Neural crest cell (in vitro differentiated cells): ENCODE measurements at places on chromosomes 6 and 20.

DNA sequence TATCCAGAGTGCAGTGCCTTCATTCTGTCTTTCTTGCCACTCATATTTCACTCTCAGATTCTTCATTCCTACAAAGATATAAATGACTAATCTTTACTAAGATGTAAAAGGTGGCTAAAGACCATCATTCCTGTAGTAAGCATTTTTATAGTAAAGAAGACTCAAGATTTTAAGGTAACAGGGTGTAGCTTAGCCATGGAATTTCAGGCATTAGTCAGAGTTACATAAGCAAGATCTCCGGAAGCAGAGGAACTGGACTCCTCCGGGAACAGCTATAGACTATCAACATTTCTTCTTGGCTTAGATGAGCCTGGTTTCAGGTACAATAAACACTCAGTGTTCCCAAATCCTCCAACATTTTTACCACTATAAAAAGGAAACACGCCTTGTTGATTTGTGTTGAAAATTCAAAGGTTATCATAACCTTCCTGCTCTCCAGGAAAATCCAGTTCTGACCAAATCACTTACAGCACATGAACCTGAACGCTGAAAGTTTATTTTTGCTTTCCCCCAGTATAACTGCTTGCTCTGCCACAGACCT, 23.7 kb downstream of the SERPINB1 start:
- no peak for DNase-seq
- no peaks in the 10 kb centered on the region for H3K27me3 ChIP-seq
- no peak overlapping the region for H3K4me3 ChIP-seq
- no peaks in the 10 kb centered on the region for H3K4me1 ChIP-seq
- H3K36me3 ChIP-seq, result peaks cover 14% of the 10 kb centered on the region

- H3K27ac ChIP-seq, result no peak overlapping the region
- DNase-seq, result no peak
- H3K4me1 ChIP-seq, result no peaks in the 10 kb centered on the region
These were observed 19.4 kb upstream of the CCM2L start for GRCh38 chr20:31990641-31991338.

GRCh38 chr6:34284563-34285447, 36.0 kb upstream of the SMIM29 start:
- peak overlapping the region; percentile 64 for H3K4me3 ChIP-seq
- H3K4me1 ChIP-seq, result peaks cover 53% of the 10 kb centered on the region
- H3K36me3 ChIP-seq, result peaks cover 17% of the 10 kb centered on the region

GRCh38 chr6:46832816-46833215, 39.6 kb downstream of the MEP1A start:
- no peaks in the 10 kb centered on the region for H3K27me3 ChIP-seq
- H3K27ac ChIP-seq, result no peak overlapping the region
- no peaks in the 10 kb centered on the region for H3K36me3 ChIP-seq
- no peaks in the 10 kb centered on the region for H3K4me1 ChIP-seq

- H3K36me3 ChIP-seq, result no peaks in the 10 kb centered on the region
- H3K27me3 ChIP-seq, result peaks cover 49% of the 10 kb centered on the region
- no peak overlapping the region for H3K27ac ChIP-seq
- peaks cover 25% of the 10 kb centered on the region for H3K4me1 ChIP-seq
- DNase-seq, result no peak
These were observed 3.2 kb downstream of the EDN1 start for GRCh38 chr6:12293235-12293930.

GRCh38 chr20:61922411-61922810, 143.3 kb downstream of the TAF4 start:
- no peak overlapping the region for H3K4me3 ChIP-seq
- no peak for DNase-seq
- H3K27me3 ChIP-seq, result no peaks in the 10 kb centered on the region
- H3K27ac ChIP-seq, result no peak overlapping the region

- no peaks in the 10 kb centered on the region for H3K27me3 ChIP-seq
- peak; percentile 69 for DNase-seq
- H3K27ac ChIP-seq, result peak overlapping the region; percentile 98
- peak overlapping the region; percentile 92 for H3K4me3 ChIP-seq
These were observed 432 bp downstream of the HSPA1L start for GRCh38 chr6:31814677-31815024.

DNA sequence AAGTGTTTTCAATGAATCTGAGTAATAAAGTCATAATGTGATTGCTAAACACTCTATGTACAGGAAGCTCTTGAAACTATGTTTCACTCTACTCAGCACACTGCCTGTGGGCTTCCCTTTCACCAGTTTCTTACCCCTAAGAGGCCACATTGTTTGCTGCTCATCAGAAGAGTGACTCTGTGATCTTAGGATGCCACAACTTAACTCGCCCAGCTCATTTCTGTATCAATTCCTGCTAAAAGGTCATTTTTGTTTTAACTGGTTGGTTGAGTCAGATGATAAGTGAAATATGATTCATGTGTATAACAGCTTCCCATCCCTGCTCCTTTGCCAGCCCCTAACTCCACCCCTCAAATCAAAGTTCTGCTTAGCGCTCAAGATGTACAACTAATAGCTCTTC, 9.8 kb upstream of the NDUFAF4 start:
- H3K27me3 ChIP-seq, result peaks cover 11% of the 10 kb centered on the region
- H3K4me1 ChIP-seq, result peaks cover 5% of the 10 kb centered on the region
- no peaks in the 10 kb centered on the region for H3K36me3 ChIP-seq
- no peak overlapping the region for H3K27ac ChIP-seq
- H3K4me3 ChIP-seq, result no peak overlapping the region

DNA sequence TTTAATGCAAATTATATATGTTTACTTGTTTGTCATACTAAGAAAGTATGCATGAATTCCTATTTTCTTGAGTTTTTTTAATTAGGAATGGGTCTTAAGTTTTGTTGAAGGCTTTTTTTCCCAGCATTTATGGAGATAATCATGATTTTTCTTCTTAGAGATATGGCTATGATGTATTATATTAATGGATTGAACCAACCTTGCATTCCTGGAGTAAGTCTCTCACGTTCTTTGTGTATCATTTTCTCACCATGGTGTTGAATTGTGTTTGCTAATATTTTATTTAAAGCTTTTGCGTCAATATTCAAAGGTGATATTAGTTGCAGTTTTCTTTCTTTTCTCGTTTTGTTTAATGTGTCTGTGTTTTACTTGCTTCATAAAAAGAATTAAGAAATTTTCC, 48.4 kb upstream of the SLC35D3 start:
- H3K36me3 ChIP-seq, result peaks cover 38% of the 10 kb centered on the region
- no peak for DNase-seq
- no peaks in the 10 kb centered on the region for H3K27me3 ChIP-seq

DNA sequence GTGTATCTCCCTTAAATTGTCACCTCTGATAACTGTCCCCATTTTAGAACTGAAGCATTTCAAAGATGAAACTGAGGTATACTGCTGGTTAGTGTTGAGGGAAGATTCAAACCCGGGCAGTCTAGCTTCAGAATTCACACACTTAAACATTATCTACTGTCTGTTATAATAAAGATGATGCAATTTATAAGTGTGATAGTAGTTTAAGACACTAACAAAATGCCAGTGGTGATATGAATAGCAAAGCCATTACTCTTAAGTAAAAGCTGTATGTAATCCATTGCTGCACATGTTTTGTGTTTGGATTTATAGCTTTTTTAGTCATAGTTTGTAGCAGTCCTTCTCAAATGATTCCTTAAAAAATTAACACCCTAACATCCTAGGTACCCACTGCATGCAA, 19.8 kb downstream of the USP45 start:
- H3K27ac ChIP-seq, result no peak overlapping the region
- H3K27me3 ChIP-seq, result no peaks in the 10 kb centered on the region
- no peaks in the 10 kb centered on the region for H3K4me1 ChIP-seq
- no peak for DNase-seq
- no peak overlapping the region for H3K4me3 ChIP-seq

GRCh38 chr6:132404736-132405135, 3.5 kb upstream of the MOXD1 start:
- H3K4me1 ChIP-seq, result peaks cover 35% of the 10 kb centered on the region
- H3K4me3 ChIP-seq, result peak overlapping the region; percentile 41
- no peak for DNase-seq
- H3K27me3 ChIP-seq, result peaks cover 41% of the 10 kb centered on the region
- H3K27ac ChIP-seq, result no peak overlapping the region

DNA sequence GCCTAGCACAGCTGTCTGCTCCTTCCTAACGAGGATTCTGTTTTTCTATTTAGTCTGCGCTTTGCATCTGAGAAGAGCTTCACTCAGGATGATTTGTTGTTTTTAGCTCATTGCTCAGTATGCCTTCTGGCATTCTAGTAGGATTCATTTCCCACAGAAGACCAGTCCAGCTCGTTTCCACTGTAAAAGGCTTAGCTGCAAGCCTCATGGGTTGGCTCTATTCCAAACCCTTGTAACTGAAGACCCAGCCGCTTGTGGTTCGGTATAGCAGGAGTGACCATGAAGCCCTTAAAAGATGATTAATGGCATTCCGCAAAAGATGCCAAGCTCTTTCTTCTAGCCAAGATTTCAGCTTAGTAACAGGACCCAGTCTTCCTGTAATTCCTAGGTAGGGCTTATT, 7.2 kb downstream of the ADGRF1 start:
- no peak for DNase-seq
- H3K27me3 ChIP-seq, result peaks cover 3% of the 10 kb centered on the region
- H3K4me3 ChIP-seq, result no peak overlapping the region
- H3K4me1 ChIP-seq, result no peaks in the 10 kb centered on the region
- no peak overlapping the region for H3K27ac ChIP-seq
- no peaks in the 10 kb centered on the region for H3K36me3 ChIP-seq

DNA sequence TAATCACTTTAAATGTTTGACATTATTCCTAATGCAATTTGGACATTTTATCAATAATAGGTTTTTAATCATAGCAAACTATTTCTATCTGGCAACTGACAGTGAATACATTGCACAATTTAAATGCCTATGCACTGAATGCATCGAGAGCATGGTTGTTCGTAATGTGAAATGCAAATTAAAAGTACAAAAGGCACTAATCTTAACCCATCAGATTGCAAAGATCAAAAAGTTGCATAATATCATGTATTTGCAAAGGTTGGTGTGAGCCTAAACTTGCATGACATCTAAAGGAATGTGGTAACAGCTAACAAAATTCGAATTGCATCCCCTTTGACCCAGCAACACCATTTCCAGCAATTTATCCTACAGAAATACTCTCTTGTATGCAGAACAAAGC, 469.9 kb upstream of the IRAK1BP1 start:
- H3K27ac ChIP-seq, result no peak overlapping the region
- no peak overlapping the region for H3K4me3 ChIP-seq
- no peak for DNase-seq
- H3K4me1 ChIP-seq, result no peaks in the 10 kb centered on the region
- H3K27me3 ChIP-seq, result no peaks in the 10 kb centered on the region

- no peaks in the 10 kb centered on the region for H3K36me3 ChIP-seq
- peak overlapping the region; percentile 90 for H3K4me3 ChIP-seq
- H3K27ac ChIP-seq, result no peak overlapping the region
- H3K27me3 ChIP-seq, result peaks cover 95% of the 10 kb centered on the region
- peaks cover 22% of the 10 kb centered on the region for H3K4me1 ChIP-seq
- no peak for DNase-seq
These were observed 598 bp downstream of the HLA-B start for GRCh38 chr6:31356216-31356945.

- no peak overlapping the region for H3K4me3 ChIP-seq
- H3K27me3 ChIP-seq, result peaks cover 17% of the 10 kb centered on the region
- H3K4me1 ChIP-seq, result peaks cover 20% of the 10 kb centered on the region
- DNase-seq, result no peak
- no peak overlapping the region for H3K27ac ChIP-seq
These were observed 208.4 kb downstream of the ANKRD60 start for GRCh38 chr20:58019850-58020625.

GRCh38 chr6:40280231-40280630, 306.9 kb downstream of the LRFN2 start:
- H3K4me3 ChIP-seq, result no peak overlapping the region
- H3K4me1 ChIP-seq, result peaks cover 7% of the 10 kb centered on the region
- H3K27me3 ChIP-seq, result peaks cover 10% of the 10 kb centered on the region
- H3K36me3 ChIP-seq, result no peaks in the 10 kb centered on the region
- DNase-seq, result no peak

DNA sequence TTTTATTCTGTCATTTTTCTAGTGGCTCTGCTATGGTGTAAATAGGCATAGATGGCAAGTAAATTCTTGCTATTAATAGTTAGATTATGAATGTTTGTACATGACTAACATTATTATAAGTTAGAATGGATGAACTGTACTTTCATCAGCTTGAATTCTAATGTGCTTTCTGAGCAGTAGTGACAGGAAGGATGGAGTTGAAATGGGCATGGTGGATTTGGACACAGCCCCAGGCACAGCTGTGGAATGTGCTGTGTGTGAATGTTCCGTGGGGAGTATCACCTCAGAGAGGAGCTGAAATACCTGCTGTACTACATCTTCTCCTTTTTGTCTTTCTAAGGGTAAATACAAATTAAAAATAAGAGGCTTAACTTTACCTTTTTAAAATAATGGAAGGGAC, 66.8 kb downstream of the FBXO5 start:
- peaks cover 2% of the 10 kb centered on the region for H3K36me3 ChIP-seq
- no peak for DNase-seq
- no peaks in the 10 kb centered on the region for H3K4me1 ChIP-seq
- peaks cover 29% of the 10 kb centered on the region for H3K27me3 ChIP-seq

DNA sequence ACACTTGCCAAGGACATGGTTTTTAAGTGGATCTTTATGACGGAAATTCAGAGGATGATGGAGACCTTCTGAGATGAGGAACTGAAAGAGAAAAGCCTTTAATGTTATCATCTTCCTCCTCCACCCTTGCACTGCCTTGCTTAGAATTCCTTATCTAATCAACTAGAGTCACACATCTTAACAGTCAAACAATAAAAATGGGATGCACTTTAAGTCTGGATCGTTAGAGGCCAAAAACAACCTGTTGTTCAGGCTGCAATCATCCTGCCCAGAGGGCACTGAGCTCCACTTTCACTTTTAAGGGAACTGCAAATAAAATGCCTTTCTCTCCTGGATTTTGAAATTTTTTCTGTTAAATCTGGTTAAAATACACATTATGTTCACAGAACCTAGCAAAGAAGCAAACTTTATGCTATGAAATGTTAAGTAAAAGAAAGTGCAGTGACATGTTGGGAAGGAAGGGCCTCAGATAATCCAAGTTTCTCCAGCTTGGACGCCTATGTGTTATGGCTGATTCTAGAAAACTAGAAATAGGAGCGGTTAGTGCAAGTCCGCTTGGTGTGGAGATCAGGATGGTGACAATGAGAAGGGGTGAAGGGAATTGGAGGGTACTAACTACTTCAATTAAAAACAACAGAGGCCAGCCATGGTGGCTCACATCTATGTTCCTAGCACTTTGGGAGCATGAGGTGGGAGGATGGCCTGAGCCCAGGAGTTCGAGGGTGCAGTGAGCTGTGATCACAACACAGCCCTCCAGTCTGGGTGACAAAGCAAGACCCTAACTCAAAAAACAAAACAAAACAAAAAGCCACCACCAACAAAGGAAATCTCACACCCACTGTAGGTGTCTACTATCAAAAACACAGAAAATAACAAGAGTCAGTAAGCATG, 66.4 kb upstream of the KIF13A start:
- no peak overlapping the region for H3K27ac ChIP-seq
- H3K27me3 ChIP-seq, result no peaks in the 10 kb centered on the region
- no peaks in the 10 kb centered on the region for H3K4me1 ChIP-seq
- no peak overlapping the region for H3K4me3 ChIP-seq
- no peaks in the 10 kb centered on the region for H3K36me3 ChIP-seq

- H3K27ac ChIP-seq, result peak overlapping the region; percentile 51
- peaks cover 45% of the 10 kb centered on the region for H3K4me1 ChIP-seq
- no peaks in the 10 kb centered on the region for H3K27me3 ChIP-seq
- peak; percentile 34 for DNase-seq
- peak overlapping the region; percentile 94 for H3K4me3 ChIP-seq
These were observed 938 bp downstream of the WRNIP1 start for GRCh38 chr6:2765896-2766766.
